ENCODE measurements at places on chromosomes 4 and X.
A peak's percentile ranks its signal among the peaks of the same experiment; 100 is the strongest.

- DNase-seq: no peak
These were observed 32.8 kb downstream of the SERPINA7 start for GRCh38 chrX:106005684-106006083.

DNA sequence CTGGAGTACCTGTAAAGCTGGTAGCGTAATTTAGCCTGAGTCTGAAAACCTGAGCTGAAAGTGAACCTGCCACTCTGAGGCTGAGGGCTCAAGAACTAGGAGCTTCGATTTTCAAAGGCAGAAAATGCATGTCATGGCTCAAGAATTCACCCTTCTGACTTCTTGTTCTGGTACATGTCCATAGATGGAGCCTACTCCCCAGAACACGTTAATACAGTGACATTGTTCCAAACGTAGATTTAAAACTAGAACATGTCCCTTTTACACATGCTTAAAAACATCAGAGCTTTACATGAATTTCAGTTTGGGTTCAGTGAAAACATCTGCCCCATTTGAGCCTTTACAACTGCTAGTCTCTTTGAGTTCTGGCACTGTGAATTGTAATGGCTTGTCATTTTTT is 115.5 kb upstream of the WDR1 start:
- no peak for DNase-seq

- DNase-seq: no peak
These were observed 83.8 kb downstream of the FAM53A start for GRCh38 chr4:1600211-1600780.

- no peak for DNase-seq
These were observed 129.2 kb downstream of the KLHL13 start for GRCh38 chrX:117987373-117987772.

- DNase-seq: peak; percentile 9
These were observed 1.5 kb downstream of the MAB21L2 start for GRCh38 chr4:150583287-150584110.

All from T-helper 1 cell (primary cell).